ENCODE measurements at places on chromosomes 13 and 19.

DNA sequence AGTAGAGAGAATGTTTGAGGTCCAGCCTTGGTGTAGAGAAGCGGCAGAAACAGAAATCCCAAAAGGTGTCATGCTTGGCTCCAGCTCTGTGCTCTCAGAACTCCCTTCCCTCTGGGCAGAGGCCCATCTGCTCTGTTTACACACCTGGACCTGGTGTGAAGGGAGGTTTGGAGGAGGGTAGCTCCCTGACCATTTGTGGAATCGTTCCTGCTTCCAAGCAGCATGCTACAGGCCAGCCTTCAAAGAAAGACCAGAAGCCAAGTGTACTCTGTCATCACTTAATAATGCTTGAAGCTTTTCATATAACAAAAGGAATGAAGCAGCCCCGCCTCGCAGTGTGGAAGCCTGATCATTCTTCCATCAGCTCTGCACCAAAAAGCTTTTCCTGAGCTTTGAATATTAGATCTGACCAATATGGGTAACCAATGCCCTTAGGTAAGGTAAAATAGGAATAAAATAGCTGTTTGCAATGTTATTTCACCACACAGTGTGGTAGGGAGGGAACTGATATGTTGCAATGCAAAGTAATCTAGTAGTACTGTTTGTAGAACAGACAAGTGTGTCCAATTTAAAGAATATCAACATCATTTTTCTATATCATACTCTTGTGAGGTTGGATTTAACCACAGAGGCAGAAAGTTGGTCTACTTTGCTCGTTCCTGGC, 63.3 kb downstream of the ZIC5 start:
- no peak for DNase-seq

GRCh38 chr13:36244990-36245389, 30.6 kb upstream of the SOHLH2 start:
- DNase-seq = no peak

DNA sequence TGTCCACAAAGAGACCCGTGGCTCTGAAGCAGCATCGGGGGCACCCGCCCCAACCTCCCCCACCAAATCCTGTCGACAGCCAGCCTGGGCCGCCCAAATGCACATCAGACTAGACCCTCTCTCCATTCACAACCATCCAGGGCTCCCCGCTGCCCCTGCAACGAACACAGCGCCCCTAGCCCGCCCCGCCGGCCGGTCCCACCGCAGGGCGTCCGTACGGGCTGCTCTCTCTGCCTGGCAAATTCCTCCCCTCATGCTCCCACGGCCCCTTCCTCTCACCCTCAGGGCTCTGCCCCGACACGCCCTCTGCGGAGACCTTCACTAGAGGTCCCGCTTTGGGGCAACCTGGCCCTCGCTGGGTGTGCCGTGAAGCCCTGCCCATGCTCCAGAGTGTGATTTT, 7.1 kb downstream of the TCF3 start:
- DNase-seq = no peak

DNA sequence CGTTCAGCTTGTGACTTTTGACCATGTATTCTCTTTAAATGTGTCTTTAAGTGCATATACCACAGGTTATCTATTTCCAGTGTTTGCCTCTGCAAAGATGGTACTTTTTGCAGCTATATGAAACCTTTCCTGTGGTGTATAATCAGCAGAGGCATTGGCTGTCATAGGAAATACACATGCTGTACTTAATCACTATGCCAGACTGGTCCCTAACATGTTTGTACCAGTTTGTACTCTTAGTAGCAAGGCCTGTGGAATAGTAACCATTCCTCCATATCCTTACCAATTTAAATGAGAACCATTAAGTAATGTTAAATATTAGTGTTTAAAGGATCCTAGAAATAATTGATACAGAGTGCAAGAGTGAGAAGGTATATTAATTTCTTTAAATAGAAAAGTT, 69.8 kb downstream of the CDK8 start:
- DNase-seq = no peak

DNA sequence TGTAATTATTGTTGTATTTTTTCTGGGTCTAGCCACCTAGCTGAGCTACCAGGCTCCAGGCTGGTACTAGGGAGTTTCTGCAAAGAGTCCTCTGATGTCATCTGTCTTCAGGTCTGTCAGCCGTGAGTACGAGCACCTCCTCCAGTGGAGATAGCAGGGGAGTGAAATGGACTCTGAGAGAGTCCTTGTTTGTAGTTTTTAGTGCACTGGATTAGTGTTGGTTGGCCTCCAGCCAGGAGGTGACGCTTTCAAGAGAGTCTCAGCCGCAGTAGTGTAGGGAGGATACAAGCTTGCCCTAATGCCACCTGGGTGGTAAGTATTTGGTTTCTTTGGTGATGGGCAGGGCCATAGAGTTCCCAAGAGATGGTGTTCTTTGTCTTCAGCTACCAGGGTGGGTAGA, 384.8 kb downstream of the SLC7A1 start:
- no peak for DNase-seq

All from fibroblast of skin of right biceps (primary cell).